GM20000 (cell line): ENCODE measurements at places on chromosomes 7 and 10.

- no peak for DNase-seq
Measured at GRCh38 chr7:157961731-157962457, 625.1 kb downstream of the DNAJB6 start.

DNA sequence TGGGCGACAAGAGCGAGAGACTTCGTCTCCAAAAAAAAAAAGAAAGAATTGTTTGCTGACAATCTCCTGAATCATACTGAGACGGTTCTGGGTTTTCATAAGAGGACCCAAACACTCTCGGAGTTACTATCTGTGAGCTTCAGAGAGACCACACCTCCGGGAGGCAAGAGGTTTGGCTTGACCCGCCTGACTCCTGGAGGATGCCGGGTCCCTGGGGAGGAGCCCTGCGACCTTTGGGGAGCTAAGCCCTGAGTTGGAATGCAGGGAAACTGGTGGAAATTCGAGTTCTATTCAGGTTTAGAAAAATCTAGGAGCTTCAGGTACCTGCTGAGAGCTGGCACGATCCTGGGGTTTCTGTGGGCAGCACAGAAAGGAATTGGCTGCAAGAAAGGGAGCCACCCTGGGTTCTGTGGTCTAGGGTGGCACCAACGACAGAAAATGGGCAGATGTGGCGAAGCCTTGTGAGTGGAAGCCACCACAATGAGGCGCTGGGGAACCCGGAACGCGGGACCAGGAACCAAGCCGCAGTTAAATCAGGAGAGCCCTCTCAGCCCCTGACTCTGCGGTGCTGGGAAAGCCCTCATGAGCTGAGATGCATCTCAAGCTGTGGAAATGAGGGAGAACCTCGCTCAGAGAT is 21.9 kb upstream of the GATAD1 start:
- no peak for DNase-seq

GRCh38 chr7:55486991-55487390 is 85.3 kb downstream of the VOPP1 start:
- DNase-seq = no peak

- DNase-seq = no peak
Measured at GRCh38 chr7:128211626-128212025, 29.5 kb upstream of the LEP start.

DNA sequence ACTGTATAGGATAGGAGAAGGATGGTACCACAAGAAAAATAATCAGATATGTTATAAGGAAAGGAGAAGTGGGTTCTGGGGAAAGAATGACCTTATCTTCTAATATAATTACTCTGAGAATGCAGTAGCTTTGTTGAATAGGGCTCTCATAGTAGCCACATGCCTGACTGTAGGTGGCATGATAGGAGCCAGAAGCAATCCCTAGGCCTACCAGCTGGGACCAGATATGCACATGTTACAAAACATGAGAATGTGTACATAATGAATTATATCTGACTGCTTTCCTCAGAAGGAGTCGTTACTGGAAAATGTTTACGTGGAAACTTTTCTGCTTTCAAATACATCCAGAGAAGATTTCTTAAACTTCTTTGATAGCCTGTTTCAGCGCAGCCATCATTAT is 53.2 kb upstream of the FAM3C start:
- DNase-seq = no peak

- DNase-seq = no peak
Measured at GRCh38 chr10:60661637-60662036, 116.6 kb upstream of the CDK1 start.

DNA sequence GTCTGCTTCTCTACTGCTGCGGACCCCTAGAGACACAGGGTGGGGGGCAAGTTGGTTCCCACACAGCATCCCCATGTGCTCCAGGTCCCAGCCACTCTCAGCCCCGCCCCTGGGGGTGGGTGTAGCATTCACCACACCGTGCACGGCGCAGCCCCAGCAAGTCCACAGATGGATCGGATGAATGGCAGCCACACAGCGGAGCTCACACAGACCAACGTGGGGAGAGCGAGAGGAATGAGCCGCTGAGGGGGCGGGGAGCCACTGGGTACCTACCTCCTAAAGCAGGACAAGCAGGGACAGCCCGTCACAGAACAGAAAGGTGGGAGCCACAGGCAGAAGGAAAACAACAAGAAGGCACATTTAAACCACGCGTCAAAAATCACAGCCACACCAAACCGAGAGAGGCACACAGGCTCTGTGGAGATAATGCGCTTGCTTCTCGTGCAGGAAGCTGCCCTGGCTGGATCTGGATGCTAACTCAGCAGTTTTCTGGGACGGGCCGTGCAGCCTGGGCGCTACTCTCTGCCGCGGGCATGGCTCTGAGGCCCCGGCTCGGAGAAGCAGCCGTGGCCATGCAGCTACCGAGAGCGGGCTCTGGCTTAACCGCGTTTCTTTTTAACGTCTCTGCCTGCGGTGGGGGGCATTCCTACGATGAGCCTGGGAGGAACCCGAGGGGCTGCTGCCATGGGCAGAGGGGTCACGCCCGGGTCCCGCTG is 102.5 kb downstream of the CYTH3 start:
- DNase-seq = no peak

DNA sequence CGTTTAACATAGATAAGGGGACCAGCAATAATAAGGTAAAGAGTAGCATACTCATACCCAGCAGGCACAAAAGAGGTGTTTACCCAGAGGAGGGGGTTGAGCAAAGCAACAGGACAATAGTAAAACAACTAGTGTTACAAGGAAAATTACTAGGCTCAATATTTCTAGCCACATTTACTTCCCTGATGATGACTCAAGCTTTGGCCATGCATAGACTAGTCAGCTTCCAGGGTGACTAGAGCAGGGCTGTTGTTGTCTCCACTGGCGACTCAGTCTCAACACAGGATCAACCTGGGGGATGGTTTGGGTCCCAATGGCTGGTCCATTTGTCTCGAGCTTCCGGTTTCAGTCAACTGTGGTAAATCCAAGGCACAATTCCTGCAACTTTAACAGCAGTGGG is 217.7 kb upstream of the KCND2 start:
- DNase-seq = no peak

DNA sequence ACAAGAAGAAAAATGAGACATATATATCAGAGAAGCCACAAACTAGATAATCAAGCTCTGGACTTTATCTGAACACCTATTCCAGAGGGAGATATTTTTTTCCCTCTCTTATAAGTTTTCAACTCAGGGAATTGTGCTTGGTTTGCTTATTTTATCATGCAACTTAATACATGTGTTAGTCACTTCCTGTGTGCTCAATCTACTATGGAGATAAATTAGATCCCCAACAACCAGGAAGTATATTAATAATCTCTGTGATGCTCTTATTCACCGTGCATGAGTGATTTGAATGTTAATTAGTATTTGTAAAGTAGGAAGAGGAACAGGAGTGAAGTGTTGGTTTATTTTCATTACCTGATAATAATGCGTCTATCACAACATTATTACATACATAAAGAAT is 38.8 kb upstream of the ZNF365 start:
- DNase-seq = no peak

GRCh38 chr10:121183236-121183635 is 332.1 kb downstream of the WDR11 start:
- DNase-seq = no peak

GRCh38 chr7:24720283-24720682 is 37.0 kb downstream of the GSDME start:
- DNase-seq = no peak

DNA sequence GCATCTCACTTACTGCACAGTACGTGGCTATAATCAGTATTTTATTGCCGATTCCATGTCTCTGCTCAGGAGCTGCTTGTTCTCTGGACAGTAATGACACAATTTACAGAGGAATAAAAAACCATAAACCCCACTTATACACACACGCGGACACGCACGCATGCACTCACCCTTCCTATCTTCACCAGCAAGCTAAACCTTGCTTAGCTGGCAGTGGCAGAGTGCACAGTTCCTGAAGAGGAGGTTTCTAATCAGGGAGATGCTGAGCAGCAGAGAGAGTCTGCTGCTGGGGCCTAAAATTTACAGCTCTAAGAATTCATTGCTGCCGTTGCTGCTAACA is 66.3 kb downstream of the SND1 start:
- DNase-seq = no peak
